ENCODE measurements at places on chromosomes 4 and X.
A peak's percentile ranks its signal among the peaks of the same experiment; 100 is the strongest.

DNA sequence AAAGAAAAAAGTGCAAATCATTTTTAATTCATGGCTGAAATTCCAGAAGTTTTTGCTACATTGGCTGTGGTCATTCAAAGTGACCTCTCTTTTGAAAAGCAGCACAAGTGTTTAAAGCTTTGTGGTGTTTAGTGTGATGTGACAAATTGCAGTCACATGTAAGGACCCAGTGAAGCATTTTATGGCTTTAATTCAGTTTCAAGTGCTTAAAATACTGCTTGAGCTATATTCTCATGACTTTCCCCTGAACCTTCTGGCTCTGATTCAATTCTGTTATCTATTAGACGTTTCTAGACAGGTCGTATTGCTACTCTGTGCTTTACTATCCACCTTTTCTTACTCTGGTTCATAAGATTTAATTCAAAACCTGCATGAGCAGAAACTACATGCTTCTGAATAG, 105.8 kb downstream of the FAT4 start:
- DNase-seq: no peak

DNA sequence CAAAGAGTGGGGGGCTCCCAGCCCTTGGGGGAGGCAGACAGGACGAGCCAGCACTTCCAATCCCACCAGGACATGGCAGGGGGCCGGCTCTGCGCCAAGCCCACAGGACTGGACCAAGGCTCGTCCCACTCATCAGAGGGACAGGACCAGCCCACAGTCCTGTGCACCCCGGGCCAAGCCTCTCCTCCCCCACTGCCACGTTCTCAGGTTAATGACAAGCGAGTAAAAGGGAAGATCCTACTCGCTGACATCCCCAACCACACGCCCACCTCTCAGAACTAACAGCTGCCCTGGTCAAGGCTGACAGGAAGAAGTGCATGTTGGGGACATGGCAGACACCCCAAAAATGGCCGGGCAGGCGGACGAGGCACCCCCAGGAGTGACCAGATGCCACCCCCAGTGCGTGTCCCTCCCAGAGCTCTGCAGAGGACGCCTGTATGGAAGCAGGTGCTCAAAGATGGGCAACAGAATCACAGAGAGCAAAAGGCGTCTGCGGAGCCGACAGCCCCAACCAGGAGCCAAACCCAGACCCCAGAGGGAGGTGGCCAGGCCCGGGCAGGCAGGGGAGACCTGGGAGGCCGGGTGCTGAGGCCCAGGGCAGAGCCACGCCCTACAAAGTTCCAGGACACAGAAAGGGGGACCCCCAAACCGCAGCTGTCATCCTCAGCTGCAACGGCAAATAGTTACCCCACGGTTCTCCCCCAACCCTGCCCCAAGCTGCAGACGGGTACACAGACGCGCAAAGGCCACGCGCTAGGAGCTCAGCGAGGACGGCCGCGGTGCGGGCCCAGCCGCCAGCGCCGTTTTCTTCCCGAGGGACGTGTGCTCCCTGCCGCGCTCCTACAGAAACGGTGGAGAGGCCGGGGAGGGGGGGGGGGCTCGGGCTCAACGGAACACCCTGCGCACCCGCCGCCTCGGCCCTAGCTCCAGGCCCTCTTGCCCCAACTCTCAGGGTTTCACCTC, 1.7 kb downstream of the CTBP1 start:
- DNase-seq: peak; percentile 49

- DNase-seq: peak; percentile 26
These were observed 78.1 kb downstream of the BMP15 start for GRCh38 chrX:50988649-50989048.

DNA sequence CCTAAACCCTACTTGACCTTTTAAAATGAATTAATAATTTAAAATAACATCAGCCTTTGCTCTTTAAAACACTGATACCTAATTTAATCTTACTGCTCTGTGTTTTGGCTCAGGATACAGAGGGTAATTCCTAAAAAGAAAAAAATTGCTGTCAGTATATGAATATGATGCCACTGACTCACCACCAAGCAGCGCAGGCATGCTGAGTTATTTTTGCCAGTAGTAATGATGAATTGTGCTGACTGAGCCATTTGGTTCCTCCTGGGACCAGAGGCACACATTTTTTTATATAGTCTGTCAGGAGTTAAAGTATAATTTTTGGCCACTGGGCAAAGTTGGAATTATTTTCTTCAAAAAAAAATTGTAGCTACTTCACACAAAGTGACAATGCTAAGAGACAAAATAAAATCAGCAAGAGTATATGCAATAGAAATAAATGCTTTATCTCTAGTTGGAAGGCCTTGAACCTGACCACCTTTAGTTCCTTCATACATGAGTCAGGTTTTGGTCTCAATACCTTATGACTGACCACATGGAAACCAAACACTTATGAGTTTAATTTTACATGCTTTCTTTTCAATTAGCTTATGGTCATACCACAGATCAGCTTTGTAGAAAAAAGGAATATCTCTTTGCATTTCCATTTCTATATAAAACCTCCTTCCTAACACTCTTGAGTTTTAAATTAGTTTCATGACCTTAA, 115.1 kb downstream of the PPP3CA start:
- DNase-seq: peak; percentile 28
